ENCODE measurements at places on chromosomes 6 and 20. TPM values are rescaled to one million over a fixed set of nuclear protein-coding genes. Genes with fewer than 3 reads are reported as not detected.

Gene NCOA6
- 99.3 TPM for polyA plus RNA-seq

Gene DDX39B
- polyA plus RNA-seq: 267 TPM

Gene PHACTR3
- polyA plus RNA-seq: 28.5 TPM

Gene PRKN
- 1.4 TPM for polyA plus RNA-seq

Gene MAVS
- 20.6 TPM for polyA plus RNA-seq

Gene NOL4L
- polyA plus RNA-seq: 36.1 TPM

Gene UTRN
- 4.1 TPM for polyA plus RNA-seq

Gene UBD
- polyA plus RNA-seq: 0.42 TPM

Gene ZNFX1
- polyA plus RNA-seq: 23.5 TPM

Gene TCFL5
- polyA plus RNA-seq: 21.1 TPM

Gene EPB41L2
- 41.4 TPM for polyA plus RNA-seq

Measured in brain (organoid and tissue), 16 donors.